ENCODE measurements at places on chromosomes 6 and 20.

DNA sequence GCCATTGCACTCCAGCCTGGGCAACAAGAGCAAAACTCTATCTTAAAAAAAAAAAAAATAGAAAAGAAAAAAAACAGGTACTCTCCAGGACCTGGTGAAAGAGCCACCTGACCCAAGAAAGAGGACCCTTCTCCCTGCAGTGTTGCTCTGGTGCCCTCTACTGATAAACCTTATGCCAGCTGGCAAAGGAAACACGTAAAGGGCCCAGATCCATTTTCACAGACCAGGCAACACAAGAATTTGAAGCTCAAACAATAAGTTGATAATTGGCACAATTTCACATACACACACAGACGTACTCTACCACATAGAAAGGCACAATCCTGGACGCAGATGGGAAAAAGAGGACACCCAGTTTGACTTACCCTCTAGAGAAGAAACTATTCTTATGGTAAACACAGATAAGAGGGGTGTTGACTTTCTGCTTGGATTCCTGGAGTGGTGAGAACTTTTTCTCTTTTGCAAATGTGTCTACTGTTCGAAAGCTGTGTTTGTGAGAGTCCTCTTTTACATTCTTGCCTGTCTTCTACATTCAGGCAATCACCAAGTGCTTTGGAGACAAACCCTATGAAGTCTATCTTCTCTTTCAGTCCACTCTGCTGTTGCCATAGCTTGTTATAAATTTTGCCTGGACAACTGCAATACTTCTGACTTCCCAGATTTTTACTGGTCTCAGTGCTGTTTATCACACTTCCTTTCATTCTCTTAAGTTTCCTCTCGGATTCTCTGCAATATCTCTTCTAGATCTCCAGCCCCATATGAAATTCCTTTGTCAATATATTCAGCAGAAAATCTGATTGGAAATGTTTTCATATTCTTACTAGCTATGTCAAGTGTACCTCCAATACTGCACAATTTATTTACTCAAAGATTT lies 6.4 kb upstream of the SNRPB start:
- no peak for DNase-seq

GRCh38 chr6:64665137-64665536 lies 1029.5 kb downstream of the PHF3 start:
- no peak for DNase-seq

GRCh38 chr20:11917663-11918062 lies at the start of gene BTBD3:
Gene BTBD3, plus strand, starts transcription at chr20:11917893. Its CDS starts 383 bp downstream, at chr20:11918276.
- DNase-seq = no peak

DNA sequence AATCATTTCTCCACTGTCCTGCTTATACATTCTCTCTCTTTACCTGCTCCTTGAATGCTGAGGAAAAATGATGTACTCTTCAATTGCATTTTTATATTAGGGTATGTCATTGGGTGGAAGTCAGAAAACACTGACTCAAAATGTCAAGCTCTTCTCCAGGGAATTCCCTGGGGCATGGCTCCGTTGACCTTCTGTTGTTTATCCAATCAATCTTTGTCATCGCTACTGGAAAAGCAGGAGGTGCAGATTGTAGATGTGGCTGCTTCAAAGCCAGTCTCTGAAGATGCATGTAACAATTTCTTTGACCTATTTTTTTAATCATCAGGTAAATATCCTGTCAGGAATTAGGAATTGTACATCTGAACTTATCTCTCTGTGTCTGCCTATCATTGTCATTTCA lies 63.9 kb upstream of the TENT5A start:
- no peak for DNase-seq

DNA sequence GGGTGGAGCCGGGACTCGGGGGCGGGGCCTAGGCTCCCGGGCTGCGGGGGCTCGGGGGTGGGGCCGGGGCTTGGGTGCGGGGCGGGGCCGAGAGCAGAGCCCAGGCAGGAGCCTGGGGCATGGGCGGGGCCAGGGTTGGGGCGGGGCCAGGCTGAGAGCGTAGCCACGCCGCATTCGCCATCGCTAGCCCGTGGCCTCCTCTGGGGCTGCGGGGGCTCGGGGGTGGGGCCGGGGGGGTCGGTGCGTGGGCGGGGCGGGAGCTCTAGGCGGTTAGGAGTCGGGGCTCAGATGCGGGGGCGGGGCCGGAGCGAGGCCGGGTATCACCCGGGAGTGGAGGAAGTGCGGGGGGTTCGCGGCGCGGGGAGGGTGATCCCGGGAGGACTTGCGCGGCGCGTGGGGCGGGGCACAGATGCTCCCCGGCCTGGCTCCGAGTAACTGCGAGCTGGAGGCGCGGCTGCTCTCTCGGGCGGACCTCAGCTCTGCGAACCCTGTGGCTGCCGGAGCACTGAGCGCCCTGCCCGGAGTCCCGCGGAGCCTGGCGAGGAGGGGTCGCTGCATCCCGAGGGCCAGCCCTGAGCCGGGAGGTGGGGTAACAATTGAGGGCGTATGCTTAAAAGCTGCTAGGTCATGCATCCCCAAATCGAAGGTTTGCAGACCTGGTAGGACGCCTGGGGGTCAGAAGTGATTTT lies 434 bp upstream of the ECI2 start:
- peak; percentile 97 for DNase-seq

DNA sequence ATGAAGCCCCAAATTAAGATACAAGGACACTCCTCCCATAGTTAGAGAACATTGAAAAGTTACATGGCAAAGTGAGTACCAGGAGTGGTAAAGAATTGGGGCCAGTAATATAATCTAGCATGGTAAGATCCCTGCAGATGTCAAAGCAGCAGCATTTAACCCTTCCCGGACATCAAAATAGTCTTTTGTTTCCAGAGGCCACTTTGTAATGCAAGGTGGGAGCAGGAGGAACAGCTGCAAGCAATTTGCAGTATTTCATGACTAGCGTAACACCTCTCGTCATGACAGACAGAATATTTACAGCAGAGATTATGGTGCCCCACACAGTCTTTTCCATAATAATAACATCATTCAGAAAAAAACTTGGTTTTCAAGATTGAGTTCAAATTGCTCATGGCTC lies 123.2 kb upstream of the VGLL2 start:
- no peak for DNase-seq
